Activated CD4-positive, alpha-beta T cell treated with anti-CD3 and anti-CD28 coated beads for 36 hours (primary cell): ENCODE measurements at places on chromosomes 1 and 21. TPM values are rescaled to one million over a fixed set of nuclear protein-coding genes. Genes with fewer than 3 reads are reported as not detected.

- no peaks in the 10 kb centered on the region for H3K27me3 ChIP-seq
- H3K27ac ChIP-seq, result peak overlapping the region; percentile 44
- H3K36me3 ChIP-seq, result peaks cover 4% of the 10 kb centered on the region
- peaks cover 21% of the 10 kb centered on the region for H3K4me1 ChIP-seq
- DNase-seq, result peak; percentile 13
These were observed 39.2 kb downstream of the EIF2B3 start for GRCh38 chr1:44947063-44947773.

GRCh38 chr1:203353486-203353885 is 2.6 kb upstream of the FMOD start:
- no peaks in the 10 kb centered on the region for H3K36me3 ChIP-seq
- H3K27me3 ChIP-seq, result peaks cover 20% of the 10 kb centered on the region
- no peak overlapping the region for H3K4me3 ChIP-seq
- no peak for DNase-seq
- peaks cover 3% of the 10 kb centered on the region for H3K4me1 ChIP-seq

DNA sequence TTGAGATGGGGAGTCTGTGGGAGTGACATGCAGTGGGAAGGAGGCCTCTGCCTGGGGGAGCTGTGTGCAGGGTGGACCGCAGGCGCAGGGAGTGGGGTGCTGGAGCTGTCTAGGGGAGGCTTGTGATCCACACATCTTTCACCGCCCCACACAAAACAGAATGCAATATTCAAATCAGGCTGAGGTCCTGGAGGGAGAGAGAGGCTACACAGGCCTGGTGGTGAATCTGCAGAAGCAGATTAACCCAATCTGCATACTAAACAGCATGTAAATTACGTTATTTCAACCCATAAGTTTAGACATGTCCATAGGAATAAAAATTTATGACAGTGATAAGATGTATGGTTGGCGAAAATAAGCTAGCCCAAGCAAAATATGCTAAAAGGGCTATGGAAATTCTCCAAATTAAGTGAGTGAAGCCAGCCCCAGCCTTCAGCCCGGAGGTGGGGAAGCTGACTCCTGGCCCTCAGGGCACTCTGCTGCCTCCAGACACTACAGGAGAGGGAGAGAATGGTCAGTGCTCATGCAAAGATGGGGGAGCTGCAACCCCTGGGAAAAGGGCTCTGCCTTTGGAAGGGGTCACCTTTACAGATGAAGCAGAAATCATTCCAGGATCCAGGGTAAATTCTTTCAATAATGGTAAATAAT is 156.2 kb upstream of the CTTNBP2NL start:
- DNase-seq, result no peak
- no peaks in the 10 kb centered on the region for H3K4me1 ChIP-seq
- no peak overlapping the region for H3K27ac ChIP-seq
- peaks cover 23% of the 10 kb centered on the region for H3K27me3 ChIP-seq
- H3K4me3 ChIP-seq, result no peak overlapping the region

Gene KCNE1
- not detected for total RNA-seq
